ENCODE measurements at places on chromosomes 6 and 20. TPM values are rescaled to one million over a fixed set of nuclear protein-coding genes. Genes with fewer than 3 reads are reported as not detected.

The MPC1 gene
- total RNA-seq: 55.9 TPM

The RBM39 gene
- total RNA-seq: 429 TPM

DNA sequence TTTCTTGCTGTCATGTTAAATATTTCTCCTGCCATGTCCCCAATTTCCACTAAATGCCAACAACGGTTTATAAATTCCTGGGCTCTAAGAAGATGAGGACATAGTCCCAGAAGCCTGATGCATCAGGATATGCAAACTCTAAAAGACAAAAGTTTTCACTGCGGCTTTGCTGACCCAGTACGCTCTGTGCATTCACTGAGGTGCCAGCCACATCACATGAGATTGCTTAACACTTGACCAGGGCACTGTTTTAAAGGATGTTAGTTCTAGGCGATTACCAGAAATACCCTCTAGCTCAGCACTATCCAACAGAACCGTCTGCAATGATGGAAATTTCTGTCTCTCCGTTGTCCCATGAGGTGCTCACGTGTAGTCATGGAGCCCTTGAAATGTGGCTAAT, 19.9 kb upstream of the ADTRP start:
- no peak for DNase-seq

The AIF1 gene
- total RNA-seq: 23.8 TPM

The HMGA1 gene
- total RNA-seq: 38.5 TPM

- no peak for DNase-seq
Measured at GRCh38 chr6:17006543-17006942, 95.3 kb upstream of the STMND1 start.

The NRSN2 gene
- total RNA-seq: 7.0 TPM

The TRIM15 gene
- 1.4 TPM for total RNA-seq

GRCh38 chr20:63312690-63313348, 19.8 kb downstream of the COL20A1 start:
- no peak for DNase-seq

The IL17F gene
- total RNA-seq: not detected

- no peak for DNase-seq
Measured at GRCh38 chr20:13739731-13740649, 44.7 kb downstream of the ESF1 start.

The SEC63 gene
- total RNA-seq: 51.6 TPM

DNA sequence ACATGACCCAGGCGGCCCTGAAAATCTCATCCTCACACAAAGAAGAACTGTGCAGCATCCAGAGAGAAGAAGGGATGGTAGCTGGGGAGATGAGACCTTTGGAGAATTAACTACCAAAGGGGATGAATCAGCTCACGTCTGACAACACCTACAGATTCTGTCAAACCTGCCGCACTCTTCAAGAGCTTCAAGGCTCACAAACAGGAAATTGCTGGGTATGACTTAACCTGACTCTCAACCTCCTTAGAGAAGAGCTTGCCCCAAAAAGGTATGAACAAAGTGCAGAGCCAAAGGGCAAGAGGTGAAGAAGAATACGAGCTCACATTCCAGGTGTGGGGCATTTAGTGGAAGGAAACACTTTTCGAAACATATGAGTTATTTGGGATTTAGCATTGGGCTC, 139.8 kb downstream of the BACH2 start:
- DNase-seq: no peak

- peak; percentile 11 for DNase-seq
Measured at GRCh38 chr6:137217801-137218472, 1.2 kb downstream of the IFNGR1 start.

DNA sequence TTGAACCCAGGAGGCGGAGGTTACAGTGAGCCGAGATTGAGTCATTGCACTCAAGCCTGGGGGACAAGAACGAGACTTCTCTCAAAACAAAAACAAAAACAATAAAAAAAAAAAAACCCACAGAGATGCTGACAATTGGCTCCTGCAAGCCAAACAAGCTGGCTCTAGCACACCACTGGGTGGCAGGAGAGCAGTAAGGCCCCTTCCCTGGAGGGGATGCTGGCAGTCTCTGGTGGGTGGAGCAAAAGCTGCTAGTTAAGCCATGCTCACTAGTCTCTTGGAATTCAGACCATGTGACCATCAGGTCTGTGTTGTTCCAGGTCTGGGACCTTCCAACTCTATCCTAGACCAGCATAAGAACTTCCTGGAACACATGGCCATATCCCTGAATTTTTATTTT, 18.9 kb upstream of the DSN1 start:
- DNase-seq: no peak

The RREB1 gene
- 36.4 TPM for total RNA-seq

DNA sequence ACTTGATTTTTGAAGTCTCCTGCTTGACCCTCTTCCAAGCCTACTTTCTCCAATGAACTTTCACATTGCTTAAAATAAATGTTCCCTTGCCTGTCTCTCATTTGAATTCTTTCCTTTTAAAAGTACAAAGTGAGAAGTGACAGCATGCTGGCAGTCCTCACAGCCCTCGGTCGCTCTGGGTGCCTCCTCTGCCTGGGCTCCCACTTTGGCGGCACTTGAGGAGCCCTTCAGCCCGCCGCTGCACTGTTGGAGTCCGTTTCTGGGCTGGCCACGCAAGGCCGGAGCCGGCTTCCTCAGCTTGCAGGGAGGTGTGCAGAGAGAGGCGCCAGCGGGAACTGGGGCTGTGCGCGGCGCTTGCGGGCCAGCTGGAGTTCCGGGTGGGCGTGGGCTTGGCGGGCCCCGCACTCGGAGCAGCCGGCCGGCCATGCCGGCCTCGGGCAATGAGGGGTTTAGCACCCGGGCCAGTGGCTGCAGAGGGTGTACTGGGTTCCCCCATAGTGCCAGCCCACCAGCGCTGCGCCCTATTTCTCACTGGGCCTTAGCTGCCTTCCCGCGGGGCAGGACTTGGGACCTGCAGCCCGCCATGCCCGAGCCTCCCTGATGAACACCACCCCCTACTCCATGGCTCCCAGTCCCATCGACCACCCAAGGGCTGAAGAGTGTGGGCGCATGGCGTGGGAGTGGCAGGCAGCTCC, 31.9 kb downstream of the SERPINB6 start:
- no peak for DNase-seq

DNA sequence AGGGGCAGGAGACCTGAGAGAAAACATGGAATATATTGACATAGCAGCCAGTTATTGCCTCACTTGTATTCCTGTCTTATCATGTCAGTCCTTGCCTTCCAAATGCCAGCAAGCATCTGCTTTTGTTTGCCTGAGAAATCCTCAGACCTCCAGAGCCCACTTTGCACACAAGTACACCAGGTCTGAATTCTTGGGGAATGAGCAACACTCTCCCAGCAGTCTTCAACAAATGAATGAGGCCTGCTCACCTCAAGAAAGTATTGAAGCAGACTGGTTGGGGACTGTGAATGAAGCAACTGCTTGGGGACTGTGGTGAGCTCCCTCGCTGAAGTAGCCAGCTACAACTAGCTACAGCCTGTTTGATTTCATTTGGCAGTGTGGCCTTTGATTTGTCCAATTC, 172.8 kb upstream of the SPTLC3 start:
- DNase-seq: no peak

Measured in skin of body (tissue), 3 donors.